ENCODE measurements at places on chromosomes 3 and 15.

DNA sequence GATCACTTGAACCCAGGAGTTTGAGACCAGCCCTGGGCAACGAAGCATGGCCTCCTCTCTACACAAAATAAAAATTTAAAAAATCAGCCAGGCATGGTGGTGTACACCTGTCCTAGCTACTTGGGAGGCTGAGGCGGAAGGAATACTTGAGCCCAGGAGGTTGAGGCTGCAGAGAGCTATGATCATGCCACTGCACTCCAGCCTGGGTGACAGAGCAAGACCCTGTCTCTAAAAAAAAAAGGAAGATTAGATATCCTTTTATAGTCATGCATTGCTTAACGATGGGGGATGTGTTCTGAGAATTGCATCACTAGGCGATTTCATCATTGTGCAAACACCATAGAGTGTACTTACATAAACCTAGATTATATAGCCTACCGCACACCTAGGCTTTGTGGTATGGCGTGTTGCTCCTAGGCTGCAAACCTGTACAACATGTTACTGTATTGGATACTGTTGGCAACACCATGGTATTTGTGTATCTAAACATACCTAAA is 12.6 kb downstream of the ALAS1 start:
- DNase-seq, result no peak

DNA sequence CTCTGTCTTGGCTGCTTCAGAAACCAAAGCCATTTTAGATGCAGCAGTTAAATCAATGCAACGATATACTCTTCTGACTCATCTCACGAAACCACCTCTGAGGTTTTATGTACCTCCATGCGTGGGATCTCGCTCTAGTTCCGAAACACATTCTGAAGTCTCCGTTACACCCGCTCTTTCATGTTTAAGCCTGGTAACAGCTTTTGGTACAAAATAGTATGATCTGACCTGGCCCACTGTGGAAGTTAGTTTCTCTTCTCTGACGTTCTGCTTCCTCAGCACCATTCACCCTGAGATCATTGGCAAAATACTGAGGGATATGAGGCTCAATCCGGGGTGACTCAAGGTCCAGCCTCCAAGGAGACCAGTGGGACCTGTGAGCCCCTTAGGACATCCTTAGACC is 121.9 kb downstream of the TMEM266 start:
- DNase-seq, result no peak

- no peak for DNase-seq
Measured at GRCh38 chr15:73922186-73923151, 3.8 kb upstream of the LOXL1 start.

DNA sequence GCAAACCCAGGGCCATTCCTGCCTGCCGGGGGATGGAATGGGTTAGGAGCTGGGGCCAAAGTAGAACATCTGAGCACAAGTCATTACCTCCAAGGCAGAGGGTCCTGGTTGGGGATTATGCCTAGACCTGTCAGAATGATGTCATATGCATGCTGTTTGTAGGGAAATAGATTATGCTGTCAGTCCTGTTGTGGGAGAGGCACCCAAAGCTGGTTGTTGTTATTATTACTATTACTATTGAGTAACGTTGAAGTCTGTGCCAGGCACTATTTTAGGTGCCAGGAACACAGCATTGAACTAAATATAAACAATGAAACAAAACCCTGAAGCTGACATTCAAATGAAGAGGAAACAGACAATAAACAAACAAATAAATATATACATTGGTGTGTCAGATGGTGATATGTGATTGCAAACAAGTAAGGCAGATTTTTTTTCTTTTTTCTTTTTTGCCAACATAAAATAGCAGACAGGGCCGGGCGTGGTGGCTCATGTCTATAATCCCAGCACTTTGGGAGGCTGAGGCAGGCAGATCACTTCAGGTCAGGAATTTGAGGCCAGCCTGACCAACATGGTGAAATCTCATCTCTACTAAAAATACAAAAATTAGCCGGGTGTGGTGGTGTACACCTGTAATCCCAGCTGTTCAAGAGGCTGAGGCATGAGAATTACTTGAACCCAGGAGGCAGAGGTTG is 2.0 kb downstream of the P4HTM start:
- DNase-seq, result no peak

GRCh38 chr15:70109531-70109930 is 11.8 kb upstream of the TLE3 start:
- DNase-seq, result no peak

DNA sequence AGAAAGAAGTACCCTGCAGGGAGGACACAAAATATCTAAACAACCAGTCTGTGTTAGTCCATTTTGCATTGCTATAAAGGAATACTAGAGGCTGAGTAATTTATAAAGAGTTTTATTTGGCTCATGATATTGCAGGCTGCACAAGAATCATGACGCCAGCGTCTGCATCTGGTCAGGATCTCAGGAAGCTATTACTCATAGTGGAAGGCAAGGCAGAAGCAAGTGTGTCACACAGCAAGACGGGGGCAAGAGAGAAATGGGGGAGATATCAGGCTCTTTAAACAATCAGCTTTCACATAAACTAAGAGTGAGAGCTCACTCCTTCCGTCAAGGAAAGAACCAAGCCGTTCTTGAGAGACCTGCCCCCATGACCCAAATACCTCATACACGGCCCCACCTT is 614.8 kb downstream of the ZIC1 start:
- no peak for DNase-seq

DNA sequence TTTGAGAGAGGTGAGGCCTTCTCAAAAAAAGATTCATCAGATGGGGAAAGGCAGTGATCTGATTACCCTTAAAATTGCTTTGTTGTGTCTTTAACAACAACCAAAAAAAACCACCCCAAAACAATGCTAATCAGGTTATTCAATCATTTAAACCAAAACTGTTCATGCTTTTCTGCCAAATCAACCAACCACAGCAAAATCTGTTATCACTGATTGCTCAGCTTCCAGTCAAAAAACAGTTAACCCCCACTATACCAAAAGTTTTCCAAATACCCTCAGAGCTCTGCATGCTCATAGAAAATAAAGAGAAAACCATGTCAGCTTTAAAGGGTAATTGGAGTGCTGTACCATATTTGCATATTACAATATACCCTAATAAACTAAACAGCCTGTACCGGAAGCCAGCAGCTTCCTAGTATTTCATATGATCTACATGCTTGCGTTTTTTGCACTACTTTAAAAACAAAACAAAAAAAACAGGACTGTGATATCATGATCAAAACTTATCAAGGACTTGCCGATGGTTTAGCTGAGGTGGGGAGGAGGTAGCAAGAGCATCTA is 22.8 kb downstream of the SATB1 start:
- no peak for DNase-seq

GRCh38 chr3:23767546-23767945 is 38.2 kb upstream of the UBE2E1 start:
- DNase-seq, result no peak

- no peak for DNase-seq
Measured at GRCh38 chr15:89631902-89632264, 23.4 kb downstream of the KIF7 start.
